ENCODE measurements at places on chromosomes 12 and 14.

- DNase-seq, result no peak
These were observed 12.1 kb downstream of the NCKAP1L start for GRCh38 chr12:54509617-54510016.

DNA sequence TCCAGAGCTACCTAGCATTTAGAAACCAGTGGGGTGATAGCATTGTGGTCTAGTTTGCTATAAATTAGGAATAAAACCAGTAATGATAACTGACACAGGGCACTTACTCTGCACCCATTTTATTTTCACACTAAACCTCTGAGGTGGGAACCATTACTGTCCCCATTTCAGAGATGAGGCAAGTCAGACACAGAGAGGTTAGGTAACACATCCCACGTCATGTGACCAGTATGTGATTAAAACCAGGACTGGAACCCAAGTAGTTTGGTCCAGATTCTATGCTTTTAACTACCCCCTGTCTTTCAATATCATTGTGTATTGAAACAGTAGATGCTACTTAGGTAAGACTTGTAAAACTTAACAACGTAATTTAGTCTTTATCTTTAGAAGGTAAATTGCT, 110.2 kb downstream of the PLXNC1 start:
- no peak for DNase-seq

GRCh38 chr12:131311764-131312163, 358.1 kb downstream of the ADGRD1 start:
- no peak for DNase-seq

DNA sequence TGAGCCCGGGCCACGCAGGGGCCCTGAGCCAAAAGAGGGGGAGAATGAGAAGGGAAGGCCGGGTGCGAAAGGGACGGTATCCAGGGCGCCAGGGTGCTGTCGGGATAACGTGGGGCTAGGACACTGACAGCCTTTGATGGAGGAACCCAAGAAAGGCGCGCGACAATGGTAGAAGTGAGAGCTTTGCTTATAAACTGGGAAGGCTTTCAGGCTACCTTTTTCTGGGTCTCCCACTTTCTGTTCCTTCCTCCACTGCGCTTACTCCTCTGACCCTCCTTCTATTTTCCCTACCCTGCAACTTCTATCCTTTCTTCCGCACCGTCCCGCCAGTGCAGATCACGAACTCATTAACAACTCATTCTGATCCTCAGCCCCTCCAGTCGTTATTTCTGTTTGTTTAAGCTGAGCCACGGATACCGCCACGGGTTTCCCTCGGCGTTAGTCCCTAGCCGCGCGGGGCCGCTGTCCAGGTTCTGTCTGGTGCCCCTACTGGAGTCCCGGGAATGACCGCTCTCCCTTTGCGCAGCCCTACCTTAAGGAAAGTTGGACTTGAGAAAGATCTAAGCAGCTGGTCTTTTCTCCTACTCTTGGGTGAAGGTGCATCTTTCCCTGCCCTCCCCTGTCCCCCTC, 3.0 kb downstream of the SSTR1 start:
- no peak for DNase-seq

DNA sequence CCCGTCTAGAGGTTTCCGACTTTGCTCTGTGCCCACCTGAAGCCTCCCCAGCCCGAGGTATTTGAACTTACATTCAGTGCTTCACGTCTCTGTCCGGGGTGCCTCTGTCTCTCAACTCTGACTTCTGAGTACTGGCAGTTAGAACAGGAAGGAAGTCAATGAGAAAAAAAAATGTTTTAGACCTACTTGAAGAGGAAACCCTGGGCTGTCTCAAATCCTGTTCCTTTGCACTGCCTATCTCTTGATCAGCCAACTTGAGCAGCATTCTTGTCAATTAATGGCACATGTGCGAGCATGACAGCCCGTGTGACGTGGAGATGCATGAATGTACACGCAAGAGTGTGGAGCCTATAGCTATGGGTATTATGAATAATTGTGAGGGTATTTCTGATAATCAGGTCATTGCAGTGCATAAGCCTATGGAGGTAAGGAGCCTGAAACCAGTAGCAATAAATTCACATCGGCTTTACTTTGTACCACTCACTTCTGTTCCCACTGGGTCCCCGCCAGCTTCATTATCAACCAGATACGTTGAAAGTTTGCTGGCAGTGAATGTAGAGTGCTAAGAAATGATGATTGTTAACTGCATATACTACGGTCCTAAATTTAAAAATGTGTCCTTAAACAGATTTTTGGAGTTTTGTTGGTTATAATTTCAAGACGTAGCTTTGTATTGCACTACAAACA, at the start of gene ARHGDIB:
ARHGDIB (minus strand) TSS at position 136 of the 687 bp plus-strand sequence. CDS start 10,889 bp downstream, outside the sequence.
- DNase-seq, result no peak

DNA sequence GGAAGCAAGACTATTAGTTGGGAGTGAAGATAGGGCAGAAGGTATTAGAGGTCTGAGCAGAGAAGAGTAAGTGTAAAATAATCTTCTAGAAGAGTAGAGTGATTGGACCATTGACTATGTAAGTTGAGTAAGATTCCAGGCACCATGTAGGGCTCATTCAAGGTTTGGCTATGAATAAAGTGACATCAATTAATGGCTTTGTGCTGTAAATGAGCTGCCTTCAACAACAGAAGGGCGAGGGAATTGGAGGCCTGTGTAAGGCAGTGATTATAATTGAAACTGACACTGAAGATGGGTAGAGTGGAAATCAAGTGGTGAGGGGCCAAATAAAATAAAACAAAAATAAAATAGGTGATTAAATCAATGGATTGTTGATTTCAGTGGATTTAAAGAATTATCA, 26.4 kb downstream of the PTPRQ start:
- no peak for DNase-seq

GRCh38 chr12:108231109-108231905, 102.2 kb downstream of the WSCD2 start:
- no peak for DNase-seq

DNA sequence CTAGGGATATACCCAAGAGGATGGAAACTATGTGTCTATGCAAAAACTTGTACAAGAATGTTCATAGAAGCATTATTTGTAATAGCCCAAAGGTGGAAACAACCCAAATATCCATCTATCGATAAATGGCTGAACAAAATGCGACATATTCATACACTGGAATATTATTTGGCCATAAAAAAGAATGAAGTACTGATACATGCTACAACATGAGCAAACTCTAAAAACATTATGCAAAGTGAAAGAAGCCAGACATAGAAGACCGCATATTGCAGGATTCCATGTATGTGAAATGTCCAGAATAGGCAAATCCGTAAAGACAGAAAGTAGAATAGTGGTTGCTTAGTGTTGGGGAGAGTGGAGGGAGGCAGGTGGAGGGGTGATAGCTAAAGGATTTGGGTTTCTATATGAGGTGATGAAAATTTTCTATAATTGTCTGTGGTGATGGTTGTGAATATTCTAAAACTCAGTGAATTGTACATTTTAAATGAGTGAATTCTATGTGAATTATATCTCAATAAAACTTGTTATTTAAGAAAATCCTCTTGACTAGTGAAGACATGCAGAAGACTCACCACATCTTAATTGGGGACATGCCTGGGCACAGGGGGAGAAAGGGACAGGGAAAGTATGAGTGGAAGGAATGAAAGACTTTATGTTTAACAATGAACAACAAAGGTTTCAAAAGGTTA, 29.8 kb upstream of the SELPLG start:
- DNase-seq, result no peak

- DNase-seq, result no peak
These were observed 17.8 kb downstream of the EIF2S1 start for GRCh38 chr14:67377916-67378315.

DNA sequence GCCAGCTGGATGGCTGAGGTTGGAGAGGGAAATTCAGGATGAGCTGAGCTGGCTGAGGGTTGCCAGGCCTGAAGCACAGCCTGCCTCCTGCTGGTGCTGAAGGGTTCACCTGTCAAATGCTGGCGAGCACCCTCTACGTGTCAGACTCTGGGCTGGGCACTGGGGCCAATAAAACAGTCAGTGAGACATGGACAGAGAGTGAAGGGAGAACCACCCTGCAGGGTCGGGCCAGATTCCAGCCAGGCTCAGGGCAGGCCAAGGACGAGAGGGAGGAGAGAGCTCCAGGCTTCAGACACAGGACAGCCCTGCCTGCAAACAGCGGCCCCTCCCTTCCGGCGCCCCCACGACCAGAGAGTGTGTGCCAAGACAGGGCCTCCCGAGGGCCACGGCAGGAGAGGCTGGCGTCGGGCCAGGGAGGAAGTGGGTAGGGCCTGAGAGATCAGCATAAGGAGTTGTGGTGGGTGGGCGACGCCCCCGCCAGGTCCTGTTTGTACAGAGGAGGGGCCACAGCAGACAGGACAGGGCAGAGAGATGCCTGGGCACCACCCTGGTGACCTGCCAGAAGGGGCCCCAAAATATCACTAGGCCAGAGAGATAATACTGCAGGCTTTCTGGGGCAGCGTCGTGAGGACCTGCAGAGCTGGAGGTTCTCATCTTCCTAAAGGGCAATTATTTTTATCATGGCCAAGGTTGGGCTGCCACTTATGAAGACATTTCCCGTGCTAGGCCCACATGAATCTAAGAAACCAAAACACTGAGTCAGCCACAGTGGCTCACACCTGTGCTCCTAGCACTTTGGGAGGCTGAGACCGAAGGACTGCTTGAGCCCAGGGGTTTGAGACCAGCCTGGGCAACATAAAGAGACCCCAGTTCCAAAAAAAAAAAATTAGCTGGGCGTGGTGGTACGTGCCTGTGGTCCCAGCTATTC, 73.1 kb upstream of the GPR68 start:
- no peak for DNase-seq

GRCh38 chr14:68707482-68707881, 85.4 kb downstream of the ZFP36L1 start:
- no peak for DNase-seq

DNA sequence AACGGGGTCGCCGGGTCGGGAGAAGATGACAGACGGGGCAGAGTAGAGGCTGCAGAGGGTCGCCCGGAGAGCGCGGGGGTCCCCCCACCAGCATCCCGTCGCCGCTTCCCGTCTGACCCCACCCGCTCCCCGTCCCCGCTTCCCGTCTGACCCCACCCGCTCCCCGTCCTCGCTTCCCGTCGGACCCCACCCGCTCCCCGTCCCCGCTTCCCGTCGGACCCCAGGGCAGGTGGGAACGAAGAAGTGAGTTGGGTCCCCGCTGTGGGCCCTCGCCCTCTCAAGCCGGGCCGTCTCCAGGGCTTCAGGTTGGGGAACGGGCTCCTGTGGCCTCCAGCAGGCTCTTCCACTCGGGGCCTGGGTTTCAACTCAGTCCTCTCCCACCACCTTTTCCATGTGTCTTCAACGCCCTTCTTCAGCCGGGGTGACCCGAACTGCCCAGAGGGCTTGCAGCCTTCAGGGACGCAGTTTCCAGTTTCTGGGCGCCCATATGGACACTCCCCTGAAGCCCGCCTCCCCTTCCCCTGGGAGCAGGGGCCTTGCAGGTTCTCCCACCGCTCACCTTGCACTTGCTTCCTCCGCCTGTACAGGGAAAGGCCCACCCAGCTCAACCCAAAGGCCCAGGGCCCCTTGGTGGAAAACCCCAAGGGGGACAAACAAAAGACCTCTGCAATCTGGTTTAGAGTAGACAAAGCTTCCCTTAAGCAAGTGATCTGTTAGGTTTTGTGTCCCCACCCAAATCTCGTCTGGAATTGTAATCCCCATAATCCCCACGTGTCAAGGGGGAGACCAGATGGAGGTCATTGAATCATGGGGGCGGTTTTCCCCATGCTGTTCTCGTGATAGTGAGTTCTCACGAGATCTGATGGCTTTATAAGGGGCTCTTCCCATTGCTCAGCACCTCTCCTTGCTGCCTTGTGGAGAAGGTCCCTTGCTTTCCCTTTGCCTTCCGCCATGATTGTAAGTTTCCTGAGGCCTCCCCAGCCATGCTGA, 66.5 kb downstream of the TNFAIP2 start:
- DNase-seq, result no peak

DNA sequence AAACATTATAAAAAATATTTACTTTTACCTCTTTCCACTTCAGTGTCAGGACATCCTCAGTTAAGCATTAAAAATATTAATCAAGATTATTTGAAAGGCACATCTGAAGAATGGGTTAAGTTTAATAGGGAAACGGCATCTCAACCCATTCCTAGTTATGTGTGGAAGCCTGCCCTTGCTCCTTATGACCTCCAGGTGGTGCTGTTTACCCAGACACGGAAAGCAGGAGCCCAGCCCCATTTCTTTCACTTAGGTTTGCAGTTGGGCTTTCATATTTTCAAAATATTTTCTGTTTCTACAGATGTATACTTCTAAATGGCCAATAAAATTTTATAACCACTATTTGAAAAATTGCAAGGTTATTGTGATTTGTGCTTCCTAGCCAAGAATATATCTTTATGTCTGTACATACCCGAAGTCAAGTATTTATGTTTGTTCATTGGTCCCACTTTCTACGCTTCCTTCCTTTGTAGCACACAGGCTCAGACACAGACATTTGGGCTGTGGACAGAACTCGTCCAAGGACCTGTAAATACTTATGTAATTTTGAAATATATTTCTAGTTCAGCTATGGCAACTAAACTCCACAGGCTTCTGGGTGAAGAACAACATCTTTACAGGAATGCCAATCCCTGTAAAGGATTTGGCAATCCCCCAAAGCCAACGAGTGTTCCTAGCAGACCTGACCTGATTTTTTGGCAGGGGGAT, 247.1 kb downstream of the AKAP6 start:
- peak; percentile 63 for DNase-seq

- peak; percentile 69 for DNase-seq
These were observed 66.5 kb downstream of the TBC1D30 start for GRCh38 chr12:64890873-64891468.

- peak; percentile 98 for DNase-seq
These were observed 450.0 kb downstream of the FOXG1 start for GRCh38 chr14:29216268-29217232.

- DNase-seq, result peak; percentile 68
These were observed 716 bp downstream of the HSP90AA1 start for GRCh38 chr14:102085948-102086708.

DNA sequence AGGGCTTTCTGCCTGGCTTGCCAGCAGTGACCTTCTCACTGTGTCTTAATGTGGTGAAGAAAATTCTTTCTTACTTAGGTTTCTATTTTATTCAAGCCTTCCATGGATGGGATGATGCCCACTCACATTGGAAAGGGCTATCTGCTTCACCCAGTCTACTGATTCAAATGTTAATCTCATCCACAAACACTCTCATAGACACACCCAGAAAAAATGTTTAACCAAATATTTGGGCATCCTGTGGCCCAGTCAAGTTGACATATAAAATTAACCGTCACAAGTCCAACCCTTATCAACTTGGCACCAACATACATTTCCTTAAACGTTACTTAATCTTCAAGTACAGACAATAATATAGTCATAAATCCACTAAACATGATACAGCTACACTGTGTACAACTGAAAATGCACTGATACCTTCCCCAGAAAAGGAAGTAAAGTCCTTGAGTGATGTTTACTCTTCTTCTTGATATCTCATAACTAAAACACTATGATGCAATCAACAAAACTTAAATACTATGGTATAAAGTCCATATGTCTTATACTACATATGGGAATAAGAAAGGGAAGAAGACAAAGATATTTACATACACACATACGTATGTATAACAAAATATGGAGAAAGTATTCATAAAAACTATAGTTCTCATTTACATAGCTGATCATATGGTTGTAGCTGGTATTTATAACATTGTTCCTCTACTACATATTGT, 394.7 kb upstream of the NOVA1 start:
- DNase-seq, result no peak

- DNase-seq, result no peak
These were observed 39.6 kb downstream of the SLC15A4 start for GRCh38 chr12:128784030-128784760.

GRCh38 chr12:58967561-58967960, 47.3 kb upstream of the LRIG3 start:
- no peak for DNase-seq

- DNase-seq, result no peak
These were observed 405.7 kb downstream of the ZFP36L1 start for GRCh38 chr14:68386950-68387779.

- no peak for DNase-seq
These were observed 13.9 kb downstream of the CLECL1 start for GRCh38 chr12:9718968-9719367.

GRCh38 chr12:40534828-40535227, 157.4 kb upstream of the CNTN1 start:
- no peak for DNase-seq

Data from NCI-H2107 (cell line).